Upper lobe of right lung (tissue), 1 donor: ENCODE measurements at places on chromosomes 2 and 18.

DNA sequence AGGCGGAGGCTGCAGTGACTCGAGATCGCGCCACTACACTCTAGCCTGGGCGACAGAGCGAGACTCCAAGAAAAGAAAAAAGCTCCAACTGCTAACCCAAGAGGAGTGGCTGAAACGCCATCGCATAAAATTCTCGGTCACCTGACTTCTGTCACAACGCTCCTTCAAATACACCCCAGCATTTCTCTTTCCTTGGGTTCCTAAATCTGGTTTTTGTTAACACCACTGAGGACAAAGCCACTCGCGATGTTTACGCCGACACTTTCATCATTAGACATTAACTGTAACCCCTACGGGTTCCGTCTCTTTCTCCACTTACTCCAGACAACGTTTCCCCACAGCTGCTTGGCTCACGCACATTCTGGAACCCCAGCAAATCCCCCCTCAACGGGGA is 679 bp downstream of the CLK1 start:
- peaks cover 29% of the 10 kb centered on the region for H3K36me3 ChIP-seq
- peaks cover 33% of the 10 kb centered on the region for H3K4me1 ChIP-seq
- no peak for DNase-seq
- H3K4me3 ChIP-seq, result peak overlapping the region; percentile 91
- H3K27me3 ChIP-seq, result no peaks in the 10 kb centered on the region
- peak overlapping the region; percentile 100 for H3K27ac ChIP-seq

DNA sequence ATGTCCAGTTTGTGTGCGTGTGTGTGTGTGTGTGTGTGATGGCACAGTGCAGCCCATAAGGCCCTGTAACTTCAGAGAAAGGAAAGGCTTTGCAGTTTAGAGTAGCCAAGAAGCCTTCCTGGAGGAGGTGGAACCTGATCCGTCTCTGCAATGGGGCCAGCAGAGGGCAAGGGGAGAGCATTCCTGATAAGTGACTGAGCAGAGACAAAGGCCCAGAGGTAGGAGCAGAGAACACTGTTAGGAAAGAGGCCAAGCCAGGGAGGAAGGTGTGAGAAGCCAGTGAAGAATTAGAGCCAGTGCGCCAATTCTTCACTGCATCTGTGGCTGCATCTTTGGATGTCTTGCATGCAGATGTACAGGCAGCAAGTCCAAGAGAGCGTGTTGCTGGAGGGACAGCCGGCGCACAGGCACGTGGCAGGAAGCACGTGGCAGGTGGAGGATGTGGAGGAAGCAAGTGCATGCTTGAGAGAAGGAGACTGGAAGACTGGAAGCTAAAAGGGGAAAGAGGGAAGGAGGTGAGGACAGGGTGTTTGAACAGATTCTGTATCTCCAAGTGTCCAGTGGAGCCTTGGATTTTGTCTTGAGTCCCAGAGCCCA is 196.3 kb downstream of the CTIF start:
- no peak overlapping the region for H3K4me3 ChIP-seq
- no peak for DNase-seq
- H3K4me1 ChIP-seq, result peaks cover 11% of the 10 kb centered on the region
- no peak overlapping the region for H3K27ac ChIP-seq

- no peaks in the 10 kb centered on the region for H3K4me1 ChIP-seq
- no peak overlapping the region for H3K4me3 ChIP-seq
- no peaks in the 10 kb centered on the region for H3K36me3 ChIP-seq
Observed at GRCh38 chr18:11104307-11104706, 45.1 kb downstream of the PIEZO2 start.

DNA sequence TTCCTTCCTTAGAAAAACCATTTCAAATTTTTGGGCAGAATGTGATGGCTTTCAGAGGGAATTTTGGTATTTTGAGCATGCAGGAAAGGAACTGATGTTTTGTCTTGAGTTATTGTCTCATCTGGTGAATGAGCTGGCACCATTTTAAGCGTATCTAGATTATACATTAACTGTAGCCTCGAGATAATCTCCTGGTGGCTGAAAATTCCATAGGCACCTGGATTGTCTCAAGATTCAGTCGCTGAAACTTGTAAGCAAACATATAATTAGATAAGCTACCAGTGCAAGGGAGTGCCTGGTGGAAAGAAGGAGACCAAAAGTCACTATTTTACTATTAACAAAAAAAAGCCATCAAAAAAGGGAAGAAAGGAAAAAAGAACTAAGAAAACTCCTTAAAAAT is 687.8 kb upstream of the DDX18 start:
- H3K27ac ChIP-seq, result no peak overlapping the region
- no peak overlapping the region for H3K4me3 ChIP-seq
- no peak for DNase-seq

DNA sequence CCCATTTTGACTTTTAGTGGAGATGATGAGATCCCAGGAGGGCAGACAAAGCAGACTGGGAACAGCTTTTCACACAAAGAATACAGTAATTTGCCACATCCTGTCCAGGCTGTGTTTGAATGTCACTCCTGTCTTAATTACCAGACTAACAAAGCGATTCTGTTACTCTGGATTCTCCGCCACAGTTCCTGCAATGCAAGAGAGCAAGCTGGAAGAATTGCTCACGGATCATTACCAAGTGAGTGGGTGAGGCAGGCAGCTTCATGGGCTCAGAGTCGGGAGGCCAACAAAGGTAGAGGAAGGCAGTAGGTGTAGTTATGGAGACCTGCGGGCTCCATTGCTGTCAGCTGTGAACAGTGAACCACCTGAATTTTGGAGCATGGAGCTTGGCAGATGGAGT is 250.5 kb upstream of the ATP5MC3 start:
- H3K4me1 ChIP-seq, result no peaks in the 10 kb centered on the region
- no peaks in the 10 kb centered on the region for H3K36me3 ChIP-seq
- no peak for DNase-seq
- H3K27me3 ChIP-seq, result no peaks in the 10 kb centered on the region
- H3K4me3 ChIP-seq, result no peak overlapping the region
- H3K27ac ChIP-seq, result no peak overlapping the region

DNA sequence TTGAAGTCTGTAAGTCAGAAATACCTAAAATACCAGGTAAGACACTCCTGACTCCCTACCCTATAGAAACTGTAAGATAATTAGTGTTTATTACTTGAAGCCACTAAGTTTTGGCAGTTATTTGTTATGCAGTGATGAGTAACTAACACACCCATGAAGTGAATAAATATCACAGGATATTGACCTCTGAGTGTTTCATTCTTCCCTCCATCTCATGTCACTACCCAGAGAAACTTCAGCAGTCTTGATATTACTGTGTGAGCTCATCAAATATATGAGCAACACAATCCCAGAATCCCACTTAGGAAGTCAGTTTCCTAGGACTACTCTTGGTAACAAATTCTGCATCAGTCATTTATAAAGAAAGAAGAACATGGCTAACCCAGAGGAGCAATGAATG is 529.7 kb downstream of the FBXO15 start:
- H3K4me1 ChIP-seq, result no peaks in the 10 kb centered on the region
- H3K36me3 ChIP-seq, result no peaks in the 10 kb centered on the region
- no peaks in the 10 kb centered on the region for H3K27me3 ChIP-seq
- H3K27ac ChIP-seq, result no peak overlapping the region
- no peak for DNase-seq
- H3K4me3 ChIP-seq, result no peak overlapping the region

- H3K4me3 ChIP-seq, result no peak overlapping the region
- no peak overlapping the region for H3K27ac ChIP-seq
- no peak for DNase-seq
- no peaks in the 10 kb centered on the region for H3K4me1 ChIP-seq
Observed at GRCh38 chr18:42341423-42341822, 386.4 kb downstream of the PIK3C3 start.

GRCh38 chr2:59449274-59449673 is 1104.2 kb downstream of the BCL11A start:
- H3K4me1 ChIP-seq, result no peaks in the 10 kb centered on the region
- H3K4me3 ChIP-seq, result no peak overlapping the region
- DNase-seq, result no peak
- no peaks in the 10 kb centered on the region for H3K36me3 ChIP-seq
- H3K27me3 ChIP-seq, result no peaks in the 10 kb centered on the region

- no peaks in the 10 kb centered on the region for H3K4me1 ChIP-seq
- no peaks in the 10 kb centered on the region for H3K36me3 ChIP-seq
- H3K4me3 ChIP-seq, result no peak overlapping the region
- H3K27ac ChIP-seq, result no peak overlapping the region
- no peak for DNase-seq
Observed at GRCh38 chr2:126645211-126645618, 10.7 kb upstream of the GYPC start.

- no peak overlapping the region for H3K27ac ChIP-seq
- DNase-seq, result no peak
- H3K4me1 ChIP-seq, result peaks cover 23% of the 10 kb centered on the region
- H3K36me3 ChIP-seq, result no peaks in the 10 kb centered on the region
Observed at GRCh38 chr18:63157293-63158011, 162.1 kb downstream of the BCL2 start.

DNA sequence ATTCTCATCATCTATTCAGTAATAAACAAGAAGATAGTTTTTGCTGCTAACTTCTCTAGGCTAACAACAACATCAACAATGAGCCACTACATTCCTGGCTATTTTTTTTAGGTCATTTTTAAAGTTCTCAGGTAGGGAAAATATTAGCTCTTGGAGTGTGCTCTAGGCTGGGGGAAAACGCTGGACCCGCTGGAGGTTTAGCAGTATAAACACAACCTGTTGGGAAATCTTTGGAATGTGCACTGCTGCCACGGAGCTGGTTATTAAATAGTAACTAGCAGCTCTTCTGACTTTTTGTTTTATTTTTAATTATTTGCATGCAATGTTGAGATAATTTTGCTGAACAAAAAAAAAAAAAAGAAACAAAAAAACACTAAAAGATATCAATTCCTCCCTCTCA is 892.1 kb upstream of the ACVR2A start:
- H3K27me3 ChIP-seq, result no peaks in the 10 kb centered on the region
- no peak for DNase-seq
- H3K27ac ChIP-seq, result no peak overlapping the region
- no peaks in the 10 kb centered on the region for H3K36me3 ChIP-seq
- no peak overlapping the region for H3K4me3 ChIP-seq

- H3K27ac ChIP-seq, result no peak overlapping the region
- no peak for DNase-seq
- H3K4me3 ChIP-seq, result no peak overlapping the region
- H3K4me1 ChIP-seq, result no peaks in the 10 kb centered on the region
Observed at GRCh38 chr2:223500709-223501108, 101.5 kb downstream of the SCG2 start.

- H3K4me3 ChIP-seq, result no peak overlapping the region
- H3K27ac ChIP-seq, result no peak overlapping the region
- no peak for DNase-seq
- H3K4me1 ChIP-seq, result no peaks in the 10 kb centered on the region
- H3K36me3 ChIP-seq, result no peaks in the 10 kb centered on the region
Observed at GRCh38 chr2:4424153-4424552, 720.8 kb downstream of the DCDC2C start.

DNA sequence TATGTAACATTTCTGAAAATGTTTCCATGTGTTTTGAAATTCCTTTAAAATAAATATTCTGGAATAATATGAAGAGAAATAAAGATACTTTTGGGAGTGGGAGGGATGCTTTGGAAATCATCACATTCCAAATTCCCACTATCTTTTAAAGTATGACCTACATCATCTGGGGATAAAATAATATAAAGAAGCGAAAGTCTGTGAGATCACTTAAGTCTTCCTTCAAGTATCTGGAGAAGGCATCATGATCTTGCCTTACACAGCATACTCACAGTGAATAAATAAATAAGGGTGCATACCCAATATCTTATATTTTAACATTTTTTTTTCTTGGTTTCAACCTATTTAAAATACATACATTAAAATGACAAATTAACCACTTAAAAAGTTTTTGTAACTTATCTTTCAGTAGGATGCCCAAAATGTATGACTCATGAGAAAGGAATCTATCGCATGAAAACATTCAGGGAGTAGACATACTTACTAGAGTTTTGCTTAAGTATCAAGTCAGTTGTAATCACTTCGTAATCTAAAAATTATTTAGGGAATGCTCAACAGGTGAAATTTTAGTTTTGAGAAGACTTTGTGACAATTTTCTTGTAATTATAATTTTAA is 248.3 kb upstream of the COL3A1 start:
- no peak for DNase-seq
- H3K27me3 ChIP-seq, result no peaks in the 10 kb centered on the region

GRCh38 chr2:232873909-232874641 is 4.0 kb downstream of the SNORC start:
- peaks cover 30% of the 10 kb centered on the region for H3K27me3 ChIP-seq
- no peak overlapping the region for H3K27ac ChIP-seq
- H3K4me1 ChIP-seq, result peaks cover 4% of the 10 kb centered on the region
- H3K4me3 ChIP-seq, result no peak overlapping the region
- DNase-seq, result no peak

- no peaks in the 10 kb centered on the region for H3K36me3 ChIP-seq
- DNase-seq, result no peak
- no peaks in the 10 kb centered on the region for H3K4me1 ChIP-seq
- H3K4me3 ChIP-seq, result no peak overlapping the region
- no peaks in the 10 kb centered on the region for H3K27me3 ChIP-seq
- no peak overlapping the region for H3K27ac ChIP-seq
Observed at GRCh38 chr2:70715071-70715985, 52.7 kb downstream of the ADD2 start.

DNA sequence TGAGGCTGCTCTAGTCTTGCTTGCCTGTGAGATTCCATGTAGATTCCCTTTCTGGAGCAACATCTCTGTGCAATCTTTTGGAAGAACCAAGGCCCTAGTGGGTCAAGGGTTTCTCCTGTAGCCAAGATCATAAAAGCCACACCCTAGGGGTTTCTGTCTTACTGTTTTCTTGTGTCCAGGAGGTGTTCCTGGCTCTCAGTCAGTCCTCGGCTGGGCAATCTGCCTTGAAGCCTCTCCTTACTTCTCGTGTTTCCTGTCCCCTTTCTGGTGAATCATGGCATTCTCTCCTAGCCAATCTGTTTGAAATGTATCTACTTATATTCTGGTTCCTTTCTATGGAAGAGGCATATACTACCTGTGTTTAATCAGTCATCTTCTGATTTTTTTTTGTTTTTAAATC is 484.8 kb upstream of the UBE2E3 start:
- DNase-seq, result no peak
- H3K4me3 ChIP-seq, result no peak overlapping the region
- no peaks in the 10 kb centered on the region for H3K27me3 ChIP-seq
- H3K4me1 ChIP-seq, result no peaks in the 10 kb centered on the region

DNA sequence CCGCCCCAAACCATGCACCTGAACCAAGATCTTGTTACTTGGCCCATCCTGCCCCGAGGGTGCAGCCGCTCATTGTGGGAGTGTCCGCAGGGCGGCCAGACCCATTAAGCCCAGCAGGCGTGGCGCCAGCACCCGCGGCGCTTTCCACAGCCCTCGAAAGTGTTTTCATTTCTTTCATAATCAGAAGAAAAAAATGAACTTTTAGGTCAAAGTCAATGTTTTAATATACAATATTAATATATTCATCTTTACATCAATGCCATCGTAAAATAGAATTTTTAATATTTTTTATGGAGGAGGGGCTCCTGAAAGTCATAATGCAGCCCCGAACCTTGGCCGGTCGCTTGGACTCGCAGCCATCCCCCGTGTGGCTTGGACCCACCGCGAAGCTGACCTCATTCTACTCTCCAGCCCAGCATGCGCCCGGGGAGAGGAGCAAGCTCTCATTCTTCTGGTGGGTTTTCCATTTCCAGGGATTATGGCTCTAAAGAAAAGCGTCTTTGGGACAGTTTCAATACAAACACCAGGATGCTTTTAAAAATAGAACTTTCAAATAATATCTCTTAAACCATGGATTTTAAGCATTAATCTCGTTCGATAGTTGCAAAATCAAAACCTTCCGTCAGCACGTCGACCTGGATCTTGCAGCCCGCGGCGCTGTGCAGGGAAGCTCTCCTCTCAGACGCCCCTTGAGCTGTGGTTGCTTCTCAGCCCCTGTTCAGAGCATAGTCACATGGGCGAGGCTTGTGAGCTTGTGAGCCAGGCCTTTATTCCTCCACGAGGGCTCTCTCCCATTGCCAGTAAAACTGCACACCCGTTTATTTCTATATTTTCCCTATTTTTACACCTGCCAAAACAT is 17.2 kb upstream of the ASB1 start:
- no peak for DNase-seq
- no peak overlapping the region for H3K27ac ChIP-seq
- no peaks in the 10 kb centered on the region for H3K27me3 ChIP-seq
- H3K4me1 ChIP-seq, result no peaks in the 10 kb centered on the region
